Aorta (tissue), 5 donors: ENCODE measurements at places on chromosomes 12 and 14.

- no peak overlapping the region for H3K4me3 ChIP-seq
- no peak overlapping the region for H3K27ac ChIP-seq
- H3K27me3 ChIP-seq: no peaks in the 10 kb centered on the region
- no peaks in the 10 kb centered on the region for H3K4me1 ChIP-seq
- no peak for DNase-seq
- no peaks in the 10 kb centered on the region for H3K36me3 ChIP-seq
Measured at GRCh38 chr14:25887251-25887878, 710.5 kb downstream of the NOVA1 start.

DNA sequence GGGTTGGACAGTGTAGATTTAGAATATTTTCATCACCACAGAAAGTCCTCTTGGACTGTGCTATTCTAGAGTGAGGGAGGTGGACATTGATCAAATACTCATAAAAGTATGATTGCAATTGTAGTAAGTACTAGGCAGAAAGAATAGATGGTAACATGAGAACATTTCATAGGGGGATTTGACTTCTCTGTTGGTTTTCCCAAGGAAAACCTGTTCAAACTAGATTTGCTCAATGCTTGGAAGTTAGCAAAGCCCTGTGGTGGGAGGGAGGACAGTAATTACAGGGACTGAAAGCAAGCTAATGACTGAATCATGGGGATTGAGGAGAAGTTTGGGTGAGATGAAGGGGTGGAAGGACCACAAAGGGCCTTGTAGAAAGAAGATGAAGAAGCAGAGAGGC is 24.4 kb upstream of the EID3 start:
- peaks cover 5% of the 10 kb centered on the region for H3K4me1 ChIP-seq
- H3K27ac ChIP-seq: peak overlapping the region; percentile 25
- no peaks in the 10 kb centered on the region for H3K27me3 ChIP-seq

DNA sequence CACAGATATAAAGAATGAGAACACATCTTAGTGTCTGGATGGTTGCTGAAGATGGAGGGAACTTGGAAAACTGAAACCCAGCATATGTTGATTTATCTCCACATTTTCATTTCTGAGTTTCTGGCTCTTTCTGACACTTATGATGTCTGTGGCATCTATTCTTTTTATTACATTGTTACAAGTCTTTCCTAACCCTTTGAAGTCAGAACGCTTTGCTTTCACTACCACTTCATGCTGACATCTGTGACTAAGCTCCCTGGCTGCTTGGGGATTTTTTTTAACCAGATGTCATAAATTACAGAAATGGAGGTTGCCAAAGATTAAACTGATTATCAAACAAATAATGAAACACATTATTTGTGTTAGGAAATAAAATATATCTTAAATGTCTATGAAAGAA is 188.7 kb downstream of the KITLG start:
- H3K27me3 ChIP-seq: no peaks in the 10 kb centered on the region
- no peaks in the 10 kb centered on the region for H3K36me3 ChIP-seq
- no peaks in the 10 kb centered on the region for H3K4me1 ChIP-seq
- no peak overlapping the region for H3K27ac ChIP-seq
- DNase-seq: no peak

- no peaks in the 10 kb centered on the region for H3K4me1 ChIP-seq
- no peaks in the 10 kb centered on the region for H3K27me3 ChIP-seq
- no peaks in the 10 kb centered on the region for H3K36me3 ChIP-seq
- no peak for DNase-seq
- no peak overlapping the region for H3K4me3 ChIP-seq
- no peak overlapping the region for H3K27ac ChIP-seq
Measured at GRCh38 chr12:130965214-130965613, 11.5 kb downstream of the ADGRD1 start.

DNA sequence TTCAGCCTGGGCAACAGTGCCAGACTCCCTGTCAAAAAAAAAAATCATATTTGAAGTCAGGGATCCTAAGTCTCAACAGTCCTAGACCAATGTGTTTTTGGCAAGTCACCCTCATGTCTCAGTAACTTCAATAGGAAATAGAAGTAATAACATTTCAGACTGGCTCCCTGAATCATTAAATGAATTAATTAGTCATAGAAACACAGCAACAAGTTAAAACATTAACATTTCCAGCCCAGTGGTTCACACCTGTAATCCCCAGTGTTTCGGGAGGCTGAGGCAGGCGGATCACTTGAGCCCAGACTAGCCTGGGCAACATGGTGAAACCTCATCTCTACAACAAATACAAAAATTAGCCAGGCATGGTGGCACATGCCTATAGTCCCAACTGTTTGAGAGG is 125.2 kb downstream of the GTF2A1 start:
- H3K4me3 ChIP-seq: no peak overlapping the region
- no peaks in the 10 kb centered on the region for H3K36me3 ChIP-seq
- no peak for DNase-seq
- no peaks in the 10 kb centered on the region for H3K27me3 ChIP-seq

DNA sequence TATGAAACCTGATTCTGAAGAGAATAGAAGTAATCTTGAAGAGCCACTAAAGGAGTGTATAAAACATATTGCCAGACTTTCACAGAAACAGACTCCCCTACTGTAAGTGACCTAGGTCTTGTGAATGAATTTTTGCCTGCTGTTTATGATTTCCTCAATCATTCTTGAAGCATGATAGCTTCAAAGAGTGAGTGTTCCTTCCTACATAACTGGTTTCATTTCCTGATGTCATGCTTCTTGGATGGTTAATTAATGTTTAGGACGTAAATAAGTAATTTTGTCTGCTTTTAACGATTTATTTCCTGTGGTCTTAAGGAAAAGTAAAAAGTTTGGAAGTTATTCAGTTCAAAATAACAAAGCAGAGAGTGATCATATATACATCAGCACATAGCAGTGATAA is 129.8 kb downstream of the PIK3C2G start:
- DNase-seq: no peak
- no peaks in the 10 kb centered on the region for H3K27me3 ChIP-seq
- no peaks in the 10 kb centered on the region for H3K36me3 ChIP-seq
- H3K27ac ChIP-seq: no peak overlapping the region
- H3K4me3 ChIP-seq: no peak overlapping the region
- no peaks in the 10 kb centered on the region for H3K4me1 ChIP-seq

DNA sequence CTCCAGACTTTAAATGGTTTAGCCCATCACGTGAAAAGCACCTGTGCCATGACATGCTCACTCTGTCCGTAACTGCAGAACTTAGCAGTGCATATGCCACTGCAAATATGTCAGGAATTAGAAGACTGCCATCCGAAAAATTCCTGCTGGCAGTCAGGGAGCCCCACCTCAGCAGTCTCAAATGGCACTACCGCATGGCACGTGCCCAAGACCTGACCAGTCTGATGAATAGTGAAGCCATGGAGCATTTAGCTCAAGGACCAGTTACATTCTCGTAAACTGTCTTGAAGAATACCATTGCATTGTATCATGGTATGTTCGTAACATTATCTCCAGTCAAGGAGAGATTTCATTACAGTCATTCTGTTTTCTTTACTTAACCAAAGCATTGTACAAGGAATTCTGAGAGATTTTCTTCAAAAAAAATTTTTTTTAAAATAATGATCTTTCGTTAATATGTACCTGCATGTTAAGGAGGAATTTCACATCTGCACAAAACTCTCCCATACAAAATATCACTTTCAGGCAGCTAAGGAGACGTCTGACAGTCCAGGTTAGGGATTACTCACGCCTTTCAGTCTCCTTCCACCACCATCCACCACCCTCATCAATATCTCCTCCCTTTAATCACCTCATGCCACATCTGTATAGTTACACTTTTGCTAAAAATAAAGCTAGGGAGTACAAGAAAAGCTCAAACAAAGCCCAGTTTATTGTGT is 138.5 kb downstream of the ANO2 start:
- H3K27me3 ChIP-seq: no peaks in the 10 kb centered on the region
- H3K27ac ChIP-seq: no peak overlapping the region
- no peaks in the 10 kb centered on the region for H3K36me3 ChIP-seq
- no peak for DNase-seq

DNA sequence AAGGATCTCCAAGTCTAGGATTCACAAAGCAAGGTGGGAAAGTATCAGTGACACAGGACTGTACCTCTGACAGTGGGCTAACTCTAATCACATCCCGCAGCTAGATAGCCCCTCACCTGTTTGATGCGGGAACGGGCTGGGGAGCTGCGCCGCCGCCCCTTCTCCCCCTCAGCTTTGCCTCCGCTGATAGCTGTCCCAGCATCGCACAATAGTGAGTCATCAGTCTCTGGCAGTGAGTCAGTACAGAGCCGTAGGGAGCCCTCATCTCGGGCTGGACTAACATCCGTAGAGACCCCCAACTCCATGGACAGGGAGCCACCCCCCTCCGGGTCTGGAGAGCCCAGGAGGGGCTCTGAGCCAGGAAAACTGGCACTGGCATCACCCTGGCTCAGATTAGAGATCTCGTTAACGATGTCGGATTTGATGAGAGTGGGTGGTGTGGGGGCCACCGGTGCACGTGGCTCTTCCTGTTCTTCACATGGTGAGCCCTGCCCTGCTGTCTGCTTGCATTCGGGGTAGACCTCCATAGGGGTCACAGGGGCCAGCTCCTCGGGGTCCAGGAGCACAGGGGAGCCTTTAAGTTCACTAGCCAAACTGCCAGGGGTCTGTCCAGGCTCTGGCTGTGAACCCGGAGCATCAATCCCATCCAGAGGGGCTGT is 10.9 kb downstream of the KMT2D start:
- H3K4me1 ChIP-seq: no peaks in the 10 kb centered on the region
- H3K36me3 ChIP-seq: peaks cover 3% of the 10 kb centered on the region
- H3K27ac ChIP-seq: no peak overlapping the region
- DNase-seq: no peak
- H3K27me3 ChIP-seq: no peaks in the 10 kb centered on the region
- no peak overlapping the region for H3K4me3 ChIP-seq

DNA sequence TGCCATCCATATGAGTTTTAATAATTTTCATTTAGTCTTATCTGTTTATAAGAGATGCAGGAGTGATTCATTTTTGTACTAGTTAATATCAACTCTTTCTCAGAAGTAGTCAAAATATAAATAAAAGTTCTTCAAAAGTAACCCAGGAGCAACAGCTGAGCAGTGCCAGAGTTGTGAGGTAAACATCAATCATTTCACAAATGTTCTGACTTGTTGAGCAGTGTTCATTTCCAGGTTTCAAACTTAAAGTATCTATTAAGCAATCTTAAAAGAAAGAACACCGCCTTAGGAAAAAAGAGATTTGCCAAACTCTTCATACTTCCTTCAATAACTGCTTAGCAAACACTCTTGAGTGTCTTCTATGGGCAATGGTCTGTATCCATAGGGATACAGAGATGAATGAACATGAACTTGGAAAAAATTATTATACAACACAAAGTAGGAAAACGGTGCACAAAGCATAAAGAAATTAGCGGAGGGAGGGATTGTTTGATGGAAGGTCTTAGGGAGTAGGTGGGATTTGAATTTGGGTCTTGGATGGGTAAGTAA is 41.9 kb upstream of the POC1B start:
- H3K4me3 ChIP-seq: no peak overlapping the region
- DNase-seq: no peak
- H3K27me3 ChIP-seq: no peaks in the 10 kb centered on the region
- no peaks in the 10 kb centered on the region for H3K4me1 ChIP-seq
- no peak overlapping the region for H3K27ac ChIP-seq
- no peaks in the 10 kb centered on the region for H3K36me3 ChIP-seq

GRCh38 chr12:121167232-121167820 is 34.6 kb downstream of the P2RX7 start:
- DNase-seq: no peak
- no peak overlapping the region for H3K4me3 ChIP-seq
- no peaks in the 10 kb centered on the region for H3K4me1 ChIP-seq
- no peak overlapping the region for H3K27ac ChIP-seq
- no peaks in the 10 kb centered on the region for H3K36me3 ChIP-seq

- no peaks in the 10 kb centered on the region for H3K27me3 ChIP-seq
- no peak overlapping the region for H3K4me3 ChIP-seq
- H3K36me3 ChIP-seq: no peaks in the 10 kb centered on the region
- H3K4me1 ChIP-seq: no peaks in the 10 kb centered on the region
- no peak for DNase-seq
Measured at GRCh38 chr12:123828120-123828519, 66.0 kb downstream of the DNAH10 start.

DNA sequence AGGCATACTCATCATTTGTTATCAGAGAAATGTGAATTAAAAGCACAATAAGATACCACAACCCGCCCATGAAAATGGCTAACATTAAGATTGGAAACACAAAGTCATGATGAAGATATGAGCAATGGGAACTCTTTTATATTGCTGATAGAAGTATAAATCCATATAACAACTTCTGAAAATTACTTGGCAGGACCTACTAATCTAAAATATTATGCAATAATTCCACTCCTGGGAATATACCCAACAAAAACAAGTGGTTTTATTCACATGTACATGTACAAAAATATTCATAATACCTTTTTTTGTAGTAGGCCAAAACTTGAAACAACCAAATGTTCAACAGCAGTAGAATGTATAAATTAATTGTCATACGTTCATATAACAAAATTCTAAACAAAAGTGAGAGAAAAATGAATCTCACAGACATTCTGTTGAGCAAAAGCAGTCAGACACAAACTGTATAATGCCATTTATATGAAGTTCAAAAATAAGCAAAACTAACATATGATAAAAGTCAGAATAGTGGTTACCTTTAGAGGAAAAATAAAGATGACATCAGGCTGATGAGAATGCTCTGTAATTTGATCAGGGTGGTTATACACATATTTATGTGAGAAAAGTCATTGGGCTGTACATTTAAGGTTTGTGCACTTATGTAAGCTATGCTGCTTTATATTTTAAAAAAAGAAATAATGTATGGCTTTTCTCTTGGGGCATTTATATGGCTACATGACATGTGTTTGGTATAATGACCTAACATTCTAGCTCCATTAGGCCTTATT is 309.2 kb upstream of the KITLG start:
- H3K4me3 ChIP-seq: no peak overlapping the region
- no peaks in the 10 kb centered on the region for H3K27me3 ChIP-seq
- H3K4me1 ChIP-seq: no peaks in the 10 kb centered on the region
- no peaks in the 10 kb centered on the region for H3K36me3 ChIP-seq
- no peak for DNase-seq
- H3K27ac ChIP-seq: no peak overlapping the region

DNA sequence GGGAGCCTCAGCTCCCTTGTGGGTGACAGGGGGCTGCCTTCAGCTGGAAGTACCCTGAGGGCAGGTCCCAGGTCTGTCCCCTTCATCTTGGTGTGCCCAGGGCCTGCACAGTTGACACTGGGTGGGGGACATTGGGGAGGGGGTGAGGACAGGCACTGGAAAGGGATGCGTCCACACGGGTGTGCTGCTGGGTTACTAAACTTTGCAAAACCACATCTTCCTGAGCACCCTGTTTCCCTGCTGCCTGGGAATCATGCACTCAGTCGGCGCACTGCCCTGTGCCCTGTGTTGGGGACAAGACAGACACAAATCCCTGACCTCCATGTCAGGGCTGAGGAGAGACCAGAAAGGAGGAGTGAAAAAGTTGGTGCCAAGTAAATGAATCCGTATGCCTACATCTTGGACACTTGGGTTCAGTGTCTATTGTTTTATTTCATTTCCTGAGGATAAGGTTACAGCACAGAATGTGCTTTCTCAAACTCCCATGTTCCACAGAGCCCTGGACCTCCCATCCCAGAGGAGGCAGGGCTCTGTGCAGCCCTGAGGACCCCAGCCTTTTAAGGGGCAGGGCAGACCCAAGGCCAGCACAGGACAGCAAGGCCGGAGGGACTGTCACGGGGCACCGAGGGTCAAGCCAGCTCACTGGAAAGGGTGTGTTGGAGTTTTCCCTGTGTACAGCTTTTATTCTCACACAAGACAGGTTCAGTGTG is 2.9 kb upstream of the SLC25A29 start:
- no peaks in the 10 kb centered on the region for H3K36me3 ChIP-seq
- DNase-seq: no peak
- no peaks in the 10 kb centered on the region for H3K4me1 ChIP-seq
- H3K27ac ChIP-seq: no peak overlapping the region
- H3K4me3 ChIP-seq: no peak overlapping the region
- no peaks in the 10 kb centered on the region for H3K27me3 ChIP-seq

GRCh38 chr14:101070540-101071492 is 167.3 kb upstream of the RTL1 start:
- peak; percentile 66 for DNase-seq
- H3K4me3 ChIP-seq: no peak overlapping the region
- H3K36me3 ChIP-seq: no peaks in the 10 kb centered on the region
- no peak overlapping the region for H3K27ac ChIP-seq
